Ureter (tissue), 1 donor: ENCODE measurements at places on chromosomes 11 and 22. TPM values are rescaled to one million over a fixed set of nuclear protein-coding genes. Genes with fewer than 3 reads are reported as not detected.
A peak's percentile ranks its signal among the peaks of the same experiment; 100 is the strongest.

Gene OR2D3
- total RNA-seq: not detected

Gene SLC25A1
- total RNA-seq: 69.9 TPM

Gene TBX10
- total RNA-seq: not detected

- no peak for DNase-seq
Observed at GRCh38 chr11:65431451-65432099, 9.0 kb downstream of the NEAT1 start.

DNA sequence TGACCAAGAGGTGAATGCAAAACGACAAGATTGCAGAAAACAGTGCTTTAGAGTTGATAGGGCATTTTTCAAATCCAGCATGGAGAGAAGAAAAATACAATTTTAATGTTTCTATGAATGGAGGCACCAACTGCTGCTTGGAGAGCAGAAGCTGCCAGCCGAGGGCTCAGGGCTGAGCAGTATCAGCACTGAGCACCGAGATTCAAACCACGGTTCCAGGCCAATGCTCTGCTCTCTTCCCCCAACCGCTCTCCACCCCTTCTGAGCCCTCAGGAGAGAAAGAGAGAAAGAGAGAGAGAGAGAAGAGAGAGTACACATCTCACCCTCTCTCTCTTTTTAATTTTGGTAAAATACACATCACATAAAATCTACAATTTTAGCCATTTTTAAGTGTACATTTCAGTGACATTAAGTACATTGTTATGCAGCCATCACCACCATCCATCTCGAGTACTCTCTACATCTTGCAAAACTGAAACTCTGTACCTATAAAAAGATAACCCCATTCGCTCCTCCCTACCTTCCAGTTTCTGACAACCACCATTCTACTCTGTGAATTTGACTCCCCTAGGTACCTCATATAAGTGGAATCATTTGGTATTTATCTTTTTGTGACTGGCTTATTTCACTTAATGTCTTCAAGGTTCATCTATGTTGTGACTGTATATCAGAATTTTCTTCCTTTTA, 333.3 kb downstream of the MIAT start:
- no peak for DNase-seq

DNA sequence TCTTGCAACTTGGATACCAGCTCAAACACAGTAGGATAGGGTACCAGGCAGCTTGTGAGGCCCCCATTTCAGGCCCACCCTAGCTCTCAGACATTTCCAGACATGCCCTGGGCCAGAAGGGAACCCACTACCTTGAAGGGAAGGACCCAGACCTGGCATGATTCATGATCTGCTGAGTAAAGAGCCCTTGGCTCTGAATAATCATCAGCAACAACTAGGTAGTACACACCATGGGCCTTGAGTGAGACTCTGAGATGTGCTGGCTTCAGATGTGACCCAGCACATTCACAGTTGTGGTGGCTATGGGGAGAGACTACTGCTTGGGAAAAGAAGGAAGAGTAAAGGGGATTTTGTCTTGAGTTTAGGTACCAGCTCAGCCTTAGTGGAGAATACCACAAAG, 23.6 kb downstream of the JRKL start:
- DNase-seq: no peak

Gene ANGPTL5
- total RNA-seq: not detected

GRCh38 chr22:49322861-49323622, 504.6 kb downstream of the BRD1 start:
- DNase-seq: peak; percentile 18

Gene INPP5J
- total RNA-seq: 4.8 TPM

Gene MS4A2
- 3.0 TPM for total RNA-seq

GRCh38 chr11:6333095-6333494, 12.8 kb upstream of the CAVIN3 start:
- DNase-seq: no peak

- no peak for DNase-seq
Observed at GRCh38 chr22:35482311-35482710, 58.3 kb upstream of the RASD2 start.

- peak; percentile 52 for DNase-seq
Observed at GRCh38 chr11:72072348-72072747, 8.0 kb downstream of the NUMA1 start.

Gene OR5M3
- not detected for total RNA-seq

DNA sequence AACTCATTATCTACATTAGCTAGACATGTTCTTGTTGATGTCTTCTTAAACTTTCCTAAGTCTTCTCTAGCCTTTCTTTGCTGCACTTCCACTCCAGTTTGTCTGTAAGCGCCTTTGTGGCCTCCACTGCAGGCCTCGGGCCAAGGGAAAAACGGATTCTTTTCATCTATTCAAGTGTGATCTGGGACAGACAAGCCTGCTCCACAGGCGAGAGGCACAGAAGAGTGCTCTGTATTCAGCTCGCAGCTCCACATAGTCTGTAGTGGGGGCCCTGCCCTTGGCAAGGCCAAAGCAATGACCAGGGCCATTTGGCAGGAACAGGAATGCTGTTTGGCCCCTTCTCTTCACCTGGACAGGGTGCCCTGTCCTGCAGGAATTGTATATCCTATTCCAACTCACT, 84.1 kb upstream of the BARX2 start:
- no peak for DNase-seq

GRCh38 chr22:31305194-31305593, 12.9 kb upstream of the PIK3IP1 start:
- DNase-seq: no peak

- no peak for DNase-seq
Observed at GRCh38 chr22:24803064-24803542, 2.9 kb upstream of the SGSM1 start.

DNA sequence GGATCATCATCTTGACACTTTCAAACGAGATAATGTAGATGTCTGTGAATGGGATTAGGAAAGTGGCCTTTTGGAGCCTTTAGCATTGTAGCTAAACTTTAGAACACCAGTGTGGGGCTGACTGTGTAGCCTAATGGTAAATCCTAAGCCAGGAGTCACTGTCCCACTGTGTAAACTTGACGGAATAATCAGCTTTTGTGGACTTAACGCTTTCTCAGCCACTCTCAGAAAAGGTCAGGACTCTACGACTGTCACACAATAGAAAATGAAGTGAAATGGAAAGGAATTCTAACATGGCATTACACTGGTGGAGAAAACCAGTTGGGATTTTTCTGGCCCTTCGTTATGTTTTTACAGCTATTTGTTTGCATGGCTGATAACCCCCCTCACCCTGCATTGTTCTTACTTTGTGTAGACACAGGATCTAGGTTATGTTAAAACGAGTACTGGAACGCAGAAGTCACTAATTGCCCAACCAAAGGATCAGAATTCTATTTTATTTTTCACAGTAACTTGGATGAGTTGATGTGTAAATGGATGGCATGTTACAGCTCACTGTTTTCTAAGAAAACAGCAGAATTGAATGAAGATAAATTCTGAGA, 22.0 kb upstream of the GRAMD1B start:
- no peak for DNase-seq

GRCh38 chr11:44824300-44824704, 97.5 kb downstream of the TSPAN18 start:
- no peak for DNase-seq

Gene HOATZ
- not detected for total RNA-seq

DNA sequence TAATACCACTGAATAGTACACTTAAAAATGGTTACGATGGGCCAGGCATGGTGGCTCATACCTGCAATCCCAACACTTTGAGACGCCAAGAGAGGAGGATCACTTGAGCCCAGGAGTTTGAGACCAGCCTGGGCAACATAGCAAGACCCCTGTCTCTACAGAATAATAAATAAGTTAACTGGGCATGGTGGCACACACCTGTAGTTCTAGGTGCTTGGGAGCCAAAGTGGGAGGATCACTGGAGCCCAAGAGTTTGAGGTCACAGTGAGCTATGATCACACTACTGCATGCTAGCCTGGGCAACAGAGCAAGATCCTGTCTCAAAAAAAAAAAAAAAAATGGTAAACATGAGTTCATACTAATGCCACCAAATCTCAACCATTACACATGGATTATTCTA, 61.3 kb downstream of the CD6 start:
- DNase-seq: no peak

DNA sequence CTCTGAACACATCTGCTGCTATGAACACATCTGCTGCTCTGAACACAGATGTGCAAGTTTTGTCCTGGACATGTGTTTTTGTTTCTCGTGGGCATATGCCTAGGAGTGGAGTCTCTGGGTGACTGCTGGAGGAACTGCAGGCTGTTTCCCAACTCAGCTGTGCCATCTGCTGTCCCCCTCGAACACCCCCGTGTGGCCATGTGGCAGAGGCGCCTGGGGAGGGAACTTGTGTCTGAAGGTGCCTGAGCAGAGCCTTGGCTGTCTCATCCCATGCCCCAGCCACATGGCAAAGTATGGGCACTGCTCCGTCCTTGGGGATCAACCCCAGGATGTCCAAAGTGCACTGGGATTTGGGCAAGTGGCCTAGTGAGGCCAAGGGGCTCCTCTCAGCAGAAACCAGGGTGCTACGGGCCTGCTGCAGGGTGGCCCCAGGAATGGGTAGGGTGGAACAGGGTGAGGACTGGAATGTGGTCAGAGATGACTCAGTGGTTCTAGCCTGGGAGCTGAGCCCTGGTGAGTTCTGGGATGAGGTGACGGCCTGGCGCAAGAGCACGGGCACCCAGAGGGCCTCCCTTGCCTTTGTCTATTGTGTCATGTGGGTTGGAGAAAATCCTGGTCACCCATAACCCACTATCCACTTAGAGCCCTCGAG, 14.7 kb downstream of the GATD1 start:
- DNase-seq: no peak

DNA sequence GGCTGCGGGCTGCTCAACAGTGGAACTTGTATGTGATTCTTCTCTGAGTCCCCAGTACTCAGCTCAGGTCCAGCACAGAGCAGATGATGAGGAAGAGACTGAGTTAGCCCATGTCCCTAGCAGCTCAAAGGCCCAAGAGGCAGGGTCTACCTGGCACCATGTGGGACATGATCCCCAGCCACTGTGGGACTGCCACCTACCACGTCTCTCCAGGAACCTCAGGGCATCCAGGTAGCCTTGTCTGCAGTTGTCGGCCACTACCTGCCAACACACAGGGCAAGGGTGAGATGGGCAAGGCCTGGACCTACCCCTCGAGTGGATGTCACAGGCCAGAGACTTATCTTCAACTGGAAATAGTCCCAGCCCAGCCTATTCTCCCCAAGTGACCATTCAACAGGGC, 4.4 kb downstream of the PNPLA5 start:
- DNase-seq: no peak

GRCh38 chr11:46348566-46349401, 1.5 kb downstream of the DGKZ start:
- no peak for DNase-seq

- DNase-seq: no peak
Observed at GRCh38 chr11:73234471-73235181, 16.5 kb downstream of the P2RY2 start.

DNA sequence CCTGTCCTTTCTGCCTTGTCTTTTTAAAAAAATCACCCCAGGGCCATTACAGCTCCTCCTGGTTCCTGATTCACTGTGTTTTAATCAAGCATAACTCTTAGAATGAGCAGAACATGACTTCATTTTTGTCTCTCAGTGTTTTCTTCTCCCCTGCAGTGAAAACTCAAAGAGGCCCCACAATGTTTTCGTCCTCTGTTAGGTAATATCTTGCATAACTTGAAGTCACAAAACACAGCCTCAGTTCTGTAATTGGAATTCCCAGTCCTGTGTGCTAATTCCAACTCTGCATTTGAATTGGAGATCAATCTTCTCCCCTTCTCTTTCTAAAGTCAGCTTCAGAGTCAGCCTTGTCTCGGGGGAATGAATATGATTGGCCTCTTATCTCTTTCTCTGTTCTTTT, 186.5 kb upstream of the NAV2 start:
- no peak for DNase-seq

Gene C22orf42
- not detected for total RNA-seq

DNA sequence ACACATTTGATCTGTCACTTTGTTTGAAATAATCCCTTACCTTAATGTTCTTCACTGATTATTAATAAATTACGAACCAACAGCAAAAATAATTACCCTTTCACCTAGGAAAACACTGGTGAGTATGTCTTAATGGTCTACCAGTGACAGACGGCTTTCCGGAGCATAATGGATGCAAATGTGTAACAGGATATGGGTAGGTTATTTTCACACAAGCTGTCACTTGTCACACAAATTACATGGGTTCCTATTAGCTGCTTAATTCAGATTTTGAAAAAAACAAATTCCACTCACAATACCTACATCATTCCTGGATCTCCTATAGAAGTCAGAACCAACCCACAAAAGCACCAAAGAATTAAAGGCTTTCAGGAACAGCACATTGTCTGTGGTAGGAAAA, 127.9 kb downstream of the WT1 start:
- DNase-seq: no peak

GRCh38 chr11:63922673-63923192, 5.8 kb upstream of the RCOR2 start:
- DNase-seq: no peak

- DNase-seq: no peak
Observed at GRCh38 chr22:39144101-39144767, 8.2 kb downstream of the CBX7 start.

- no peak for DNase-seq
Observed at GRCh38 chr22:49853981-49854831, 562 bp downstream of the ZBED4 start.

GRCh38 chr11:60918251-60918938, 4.4 kb downstream of the TMEM109 start:
- no peak for DNase-seq

DNA sequence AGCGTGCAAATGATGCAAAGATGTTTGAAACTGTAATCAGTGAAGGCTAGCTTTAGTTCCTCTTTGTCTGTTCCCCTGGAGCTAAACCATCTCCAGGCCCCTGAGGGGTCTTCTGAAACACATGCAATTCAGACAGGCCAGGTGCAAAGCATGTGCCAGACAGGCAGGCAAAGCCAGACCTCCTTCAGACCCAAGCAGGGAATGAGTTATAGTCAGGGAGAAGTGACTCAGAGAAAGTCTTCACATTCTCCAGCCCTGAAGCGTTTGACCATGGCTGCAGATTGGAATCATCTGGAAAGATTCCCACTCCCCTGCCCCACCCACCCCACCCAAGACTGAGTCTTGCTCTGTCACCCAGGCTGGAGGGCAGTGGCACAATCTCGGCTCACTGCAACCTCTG, 187.0 kb upstream of the ISX start:
- DNase-seq: no peak

DNA sequence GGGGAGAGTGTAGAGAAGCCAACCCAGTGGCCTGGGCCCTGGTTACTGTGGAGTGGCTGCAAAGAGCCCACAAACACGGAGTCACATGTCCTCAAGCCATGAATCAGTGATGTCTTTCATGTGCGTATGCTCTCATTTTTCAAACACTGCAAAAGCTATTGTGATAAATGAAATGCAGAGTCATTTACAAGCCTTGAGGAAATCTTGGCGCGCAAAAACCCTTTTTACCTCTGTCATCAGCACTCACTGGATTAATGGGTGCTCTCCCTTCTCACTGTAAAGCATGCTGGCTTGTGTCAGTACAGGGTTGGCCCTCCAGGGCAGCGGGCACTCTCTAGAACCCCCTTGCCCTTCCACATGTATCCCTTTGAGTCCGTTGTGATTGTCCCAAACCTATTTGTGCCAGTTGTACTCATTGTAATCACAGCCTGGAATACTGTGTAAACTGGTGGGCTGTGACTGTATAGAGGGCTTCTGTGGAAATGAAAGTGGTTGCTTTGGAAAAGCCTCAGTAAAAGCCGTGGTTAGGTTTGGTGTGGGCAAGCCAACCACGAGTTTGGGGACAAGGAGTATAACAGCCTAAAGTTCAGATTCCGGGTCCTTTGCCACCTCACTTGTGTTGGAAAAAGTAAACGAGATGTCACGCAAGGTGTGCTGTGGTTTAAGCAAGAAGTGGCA, 10.4 kb downstream of the GNAZ start:
- DNase-seq: no peak

GRCh38 chr11:93481279-93481678, 61.9 kb downstream of the SMCO4 start:
- no peak for DNase-seq
